ENCODE measurements at places on chromosomes 4 and X.

GRCh38 chrX:48772602-48773001 is 11.1 kb downstream of the GLOD5 start:
- DNase-seq: no peak

DNA sequence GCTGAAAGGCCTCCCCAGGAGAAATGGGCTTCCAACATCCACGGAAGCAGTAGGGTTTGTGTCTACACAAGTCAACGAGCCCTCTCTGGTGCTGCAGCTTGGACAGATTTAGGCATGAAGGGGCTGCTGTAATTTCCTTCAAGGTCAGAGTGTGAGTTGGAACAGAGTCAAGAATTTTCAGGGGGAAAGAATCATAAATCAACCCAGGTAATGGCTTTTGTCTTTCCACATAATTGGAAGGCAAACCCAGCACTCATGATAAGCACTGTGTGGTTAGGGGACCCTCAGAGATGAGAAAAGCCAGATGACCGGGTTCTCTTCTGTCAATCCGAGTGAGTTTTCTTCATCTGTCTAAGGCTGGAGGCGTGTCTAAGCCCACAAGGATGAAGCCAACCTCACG is 78.6 kb upstream of the MXRA5 start:
- DNase-seq: no peak

DNA sequence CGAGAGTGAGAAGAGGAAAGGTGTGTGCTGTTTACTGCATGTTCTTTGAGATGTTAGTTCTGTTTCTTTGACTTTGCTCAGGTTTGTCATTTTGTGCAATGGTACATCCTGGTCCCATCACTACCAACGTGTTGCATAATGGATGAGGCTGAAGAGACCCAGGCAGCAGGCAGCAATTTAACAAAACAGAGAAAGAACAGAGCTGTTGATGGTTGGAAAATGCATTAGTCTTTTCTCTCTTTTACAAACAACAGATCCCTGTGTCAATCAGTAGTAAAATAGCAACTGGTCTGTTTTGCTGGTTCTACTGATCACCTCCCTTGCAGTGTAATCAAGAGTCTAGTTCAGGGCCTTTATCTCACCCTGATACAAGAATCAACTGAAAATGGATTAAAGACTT is 64.8 kb upstream of the LIMCH1 start:
- DNase-seq: no peak

DNA sequence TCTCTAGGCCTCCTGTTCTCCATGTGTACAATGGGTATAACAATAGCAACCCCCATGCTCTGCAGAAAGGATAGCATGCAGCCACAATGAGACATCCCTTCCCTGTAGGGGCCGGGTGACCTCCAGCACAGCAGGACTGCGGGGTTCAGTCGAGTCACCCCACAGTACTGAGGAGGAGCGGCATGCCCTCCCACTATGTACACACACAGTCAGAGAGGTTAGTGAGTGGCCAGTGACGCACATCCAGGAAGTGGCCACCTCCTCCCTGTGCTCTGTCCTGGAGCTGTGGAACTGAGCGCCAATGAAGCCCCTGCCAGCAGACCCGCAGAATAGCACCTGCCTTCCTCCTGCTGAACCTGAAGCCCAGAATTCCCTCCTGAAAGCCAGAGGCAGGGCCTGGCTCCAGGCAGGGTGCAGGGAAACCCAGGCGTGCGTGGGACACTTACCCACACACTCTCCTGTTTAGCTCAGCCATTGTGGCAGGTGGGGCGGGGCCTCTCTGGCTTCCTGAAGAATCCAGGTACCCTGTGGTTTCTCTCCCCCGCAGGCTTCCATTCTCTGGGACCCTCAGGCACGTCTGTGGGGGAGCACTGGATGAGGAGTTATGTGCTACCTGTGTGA is 50.0 kb downstream of the WFS1 start:
- no peak for DNase-seq

DNA sequence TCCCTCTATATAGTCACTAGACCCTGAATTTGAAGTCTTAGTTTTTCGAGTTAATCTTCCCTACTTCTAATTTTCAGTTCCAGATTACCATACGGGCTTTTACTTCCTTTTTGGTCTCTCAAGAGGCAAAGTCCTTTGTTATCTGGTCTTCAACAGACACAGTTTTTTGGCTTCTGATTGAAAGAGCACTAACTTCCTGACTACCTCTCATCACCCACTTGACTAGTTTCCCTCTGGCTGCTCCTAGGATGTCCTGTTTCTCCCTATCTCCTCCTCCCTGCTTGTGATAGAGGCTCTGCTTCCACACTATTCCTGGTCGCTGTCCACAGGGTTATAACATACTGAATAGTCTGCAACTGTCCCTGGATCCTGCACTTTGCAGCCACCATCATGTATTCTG is 16.7 kb upstream of the WDR44 start:
- DNase-seq: no peak

- no peak for DNase-seq
Observed at GRCh38 chrX:136386826-136387225, 86.1 kb downstream of the ADGRG4 start.

DNA sequence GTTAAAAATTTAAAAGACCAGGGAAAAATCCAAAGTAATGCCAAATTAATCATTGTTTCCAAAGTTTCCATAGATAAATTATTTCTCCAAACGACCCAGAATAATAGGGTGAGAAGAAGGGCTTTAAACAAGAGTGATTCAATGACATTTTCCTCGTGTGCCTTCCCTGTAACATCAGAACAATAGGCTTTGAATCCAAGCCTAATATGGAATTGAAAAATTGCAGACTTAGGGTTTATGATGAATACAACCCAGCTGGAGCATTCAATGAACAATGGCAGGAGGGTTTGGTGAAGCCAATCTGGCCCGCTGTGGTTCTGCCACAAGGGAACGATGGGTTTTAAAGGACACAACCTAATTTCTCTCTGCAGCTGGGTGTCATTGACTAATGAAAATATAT is 94.2 kb downstream of the CBLL2 start:
- no peak for DNase-seq

DNA sequence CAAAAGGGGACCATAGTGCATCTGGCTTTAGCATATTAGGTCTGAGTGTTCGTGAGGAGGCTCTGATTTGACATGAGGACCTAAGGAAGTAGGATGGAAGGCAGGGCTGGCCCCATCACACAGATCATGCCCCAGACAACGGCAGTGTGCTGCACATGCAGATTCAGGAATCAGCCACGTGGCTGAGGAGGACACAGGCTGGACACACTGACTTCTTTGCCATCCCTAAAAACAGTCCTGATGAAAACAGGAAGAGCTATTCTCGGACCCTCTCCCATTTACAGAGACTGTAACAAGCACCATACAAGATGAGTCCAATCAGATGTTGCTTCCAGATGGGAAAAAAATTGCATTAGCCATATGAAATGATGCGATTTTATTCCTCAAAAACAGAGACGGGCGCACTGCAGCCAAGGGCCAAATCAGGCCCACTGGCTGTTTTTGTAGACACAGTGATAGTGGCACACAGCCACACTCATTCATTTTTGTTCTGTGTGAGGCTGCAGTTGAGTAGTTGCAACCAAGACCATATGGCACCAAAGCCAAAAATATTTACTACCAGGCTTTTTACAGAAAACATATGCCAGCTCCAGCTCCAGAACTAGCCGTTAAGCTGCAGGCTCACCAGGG is 41.0 kb downstream of the ACSL1 start:
- DNase-seq: no peak

- no peak for DNase-seq
Observed at GRCh38 chrX:4181782-4182407, 468.4 kb upstream of the PRKX start.

DNA sequence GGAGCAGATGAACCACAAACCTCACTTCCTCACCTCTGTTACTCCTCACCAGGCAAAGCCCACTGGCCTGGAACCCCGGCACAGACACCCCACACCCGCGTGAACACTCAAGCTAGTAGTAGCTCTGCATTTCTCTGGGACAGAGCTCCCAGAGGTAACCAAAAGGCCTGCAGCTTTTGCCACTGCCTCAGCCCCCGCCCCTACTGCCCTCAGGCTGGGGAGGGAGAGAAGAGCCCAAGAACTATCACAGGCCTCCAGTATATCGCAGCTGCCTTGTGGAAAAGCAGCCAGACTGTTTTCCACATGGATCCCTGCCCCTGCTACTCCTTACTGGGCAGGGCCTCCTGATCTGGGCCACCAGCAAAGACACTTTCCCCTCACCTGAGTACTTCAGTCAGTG is 728.7 kb upstream of the ACTRT1 start:
- peak; percentile 51 for DNase-seq

- DNase-seq: no peak
Observed at GRCh38 chr4:55822329-55822728, 2.7 kb downstream of the EXOC1L start.

- no peak for DNase-seq
Observed at GRCh38 chrX:137427816-137428215, 138.1 kb upstream of the ZIC3 start.

- DNase-seq: no peak
Observed at GRCh38 chrX:115906881-115907280, 263.7 kb upstream of the AGTR2 start.

GRCh38 chrX:31236231-31236630 is 164.4 kb upstream of the FTHL17 start:
- no peak for DNase-seq

DNA sequence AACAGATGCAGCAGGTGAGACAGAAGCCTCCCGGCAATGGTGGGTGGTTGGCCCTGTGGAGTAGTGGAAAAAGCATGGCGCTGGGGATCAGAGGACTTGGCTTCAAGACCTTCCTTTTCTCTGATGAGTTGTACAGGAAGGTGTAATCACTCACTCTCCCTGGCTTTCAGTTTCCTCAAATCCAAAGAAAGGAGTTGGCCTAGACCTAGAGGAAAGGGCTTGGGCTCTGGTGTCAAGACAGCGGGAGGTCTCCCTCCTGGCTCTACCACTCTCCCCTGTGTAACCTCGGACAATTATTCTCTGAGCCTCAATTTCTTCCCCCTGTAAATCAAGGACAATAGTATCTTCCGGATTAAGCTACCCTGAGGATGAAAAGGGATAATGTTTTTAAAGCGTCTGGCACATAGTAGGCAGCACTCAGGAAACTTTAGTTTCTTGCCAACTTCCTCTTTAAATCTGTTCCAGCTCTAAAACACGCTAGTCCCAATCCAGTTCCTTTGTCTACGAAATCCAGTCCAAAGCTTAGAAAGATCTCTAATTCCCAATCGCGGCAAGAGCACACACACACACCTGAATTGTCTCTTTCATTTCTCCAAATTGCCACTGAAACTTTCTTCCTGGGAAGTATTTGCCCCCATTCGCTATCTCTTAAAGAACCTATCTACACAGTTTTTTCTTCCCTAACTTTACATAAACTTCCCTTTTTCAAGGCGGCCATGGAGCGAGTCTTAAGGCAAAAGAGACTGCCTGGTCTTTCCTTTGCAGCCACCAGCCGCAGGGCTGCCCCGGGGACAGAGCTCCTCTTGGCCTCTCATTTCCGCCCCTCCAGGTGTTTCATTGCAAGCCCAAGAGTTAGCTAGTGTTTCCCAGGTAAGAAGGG is 29.9 kb upstream of the GPC4 start:
- DNase-seq: no peak

GRCh38 chr4:150358691-150359090 is 223.3 kb upstream of the MAB21L2 start:
- DNase-seq: no peak

GRCh38 chr4:156146571-156146970 is 192.9 kb upstream of the CTSO start:
- DNase-seq: no peak

DNA sequence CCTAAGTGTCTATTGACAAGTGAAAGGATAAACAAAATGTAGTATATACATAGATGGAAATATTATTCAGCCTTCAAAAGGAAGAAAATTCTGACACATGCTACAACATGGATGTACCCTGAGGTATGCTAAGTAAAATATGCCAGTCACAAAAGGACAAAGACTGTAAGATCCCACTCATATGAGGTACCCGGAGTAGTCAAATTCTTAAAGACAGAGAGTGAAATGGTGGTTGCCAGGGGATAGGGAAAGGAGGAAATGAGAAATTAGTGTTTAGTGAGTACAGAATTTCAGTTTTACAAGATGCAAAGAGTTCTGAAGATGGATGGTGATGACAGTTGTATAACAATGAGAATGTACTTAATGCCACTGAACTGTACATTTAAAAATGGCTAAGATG is 102.3 kb upstream of the NAP1L5 start:
- no peak for DNase-seq

GRCh38 chr4:184472614-184473498 is 1.5 kb downstream of the IRF2 start:
- DNase-seq: peak; percentile 92

- no peak for DNase-seq
Observed at GRCh38 chr4:26105815-26106699, 192.0 kb downstream of the SMIM20 start.

- DNase-seq: no peak
Observed at GRCh38 chr4:164212134-164212533, 541.8 kb upstream of the SMIM31 start.

DNA sequence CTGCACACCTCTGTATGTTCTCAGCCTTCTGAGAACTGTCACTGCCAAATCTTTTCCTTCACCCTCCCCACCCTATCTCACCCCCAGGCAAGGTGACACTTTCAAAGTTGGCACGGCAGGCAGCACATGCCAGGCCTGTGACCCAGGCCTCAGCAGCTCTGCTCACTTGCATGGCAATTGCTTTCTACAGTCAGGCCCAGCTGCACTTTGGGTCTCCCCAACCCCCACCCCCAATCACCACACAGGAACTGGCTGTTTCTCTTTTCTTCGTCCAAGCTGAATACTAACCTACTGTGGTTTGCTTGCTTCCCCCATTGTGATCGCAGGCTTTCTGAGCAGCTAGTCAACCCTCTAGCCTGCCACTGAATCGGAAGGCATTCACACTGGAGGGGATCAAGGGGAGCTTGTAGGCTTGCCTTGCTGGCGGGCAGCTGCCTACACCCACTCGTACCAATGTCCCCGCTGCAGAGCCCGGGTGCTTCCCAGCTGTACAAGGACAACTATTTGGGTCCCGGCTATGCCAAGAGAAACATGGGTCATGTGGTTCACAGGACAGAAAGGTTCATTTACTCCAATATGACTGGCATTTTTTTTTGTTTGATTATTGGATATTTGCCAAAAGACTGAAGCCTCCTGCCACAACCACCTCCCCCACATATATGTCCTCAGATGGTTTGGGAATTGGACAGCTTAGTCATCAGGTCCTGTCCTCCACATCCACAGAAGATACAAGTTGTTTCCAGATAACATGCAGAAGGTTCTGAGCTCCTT is 28.1 kb downstream of the SLC25A43 start:
- DNase-seq: no peak

GRCh38 chrX:18252644-18253359 is 32.1 kb upstream of the BEND2 start:
- DNase-seq: no peak

DNA sequence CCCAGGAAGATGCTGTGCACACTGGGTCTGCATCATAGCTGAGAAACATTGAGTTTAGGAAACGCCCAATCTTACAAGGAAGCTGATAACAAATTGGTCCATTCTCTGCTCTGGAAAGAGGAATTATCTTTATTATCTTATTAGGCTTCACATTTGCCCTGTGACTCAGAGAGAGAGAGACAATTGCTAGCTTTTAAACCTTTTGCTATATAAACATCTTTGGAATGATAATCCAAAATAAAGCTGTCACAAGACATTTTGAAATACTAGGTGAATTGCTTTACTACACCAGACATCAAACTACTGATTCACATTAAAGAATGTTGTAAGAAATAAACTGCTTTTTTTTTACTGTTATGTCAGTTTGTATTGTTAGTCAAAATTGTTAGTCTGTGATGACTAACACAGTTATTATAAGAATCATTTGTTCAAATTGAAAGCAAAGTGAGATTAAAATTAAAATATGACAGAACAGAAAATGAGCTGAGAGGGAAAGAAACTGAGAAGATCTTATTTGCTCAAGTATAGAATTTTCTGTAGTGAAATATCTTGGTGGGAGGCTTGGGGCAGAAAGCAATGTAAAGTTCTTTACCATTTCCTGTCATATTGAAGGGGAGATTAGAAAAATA is 765.4 kb upstream of the PCDH10 start:
- no peak for DNase-seq

Measured in chondrocyte (in vitro differentiated cells).